ENCODE measurements at places on chromosomes 4 and X.

DNA sequence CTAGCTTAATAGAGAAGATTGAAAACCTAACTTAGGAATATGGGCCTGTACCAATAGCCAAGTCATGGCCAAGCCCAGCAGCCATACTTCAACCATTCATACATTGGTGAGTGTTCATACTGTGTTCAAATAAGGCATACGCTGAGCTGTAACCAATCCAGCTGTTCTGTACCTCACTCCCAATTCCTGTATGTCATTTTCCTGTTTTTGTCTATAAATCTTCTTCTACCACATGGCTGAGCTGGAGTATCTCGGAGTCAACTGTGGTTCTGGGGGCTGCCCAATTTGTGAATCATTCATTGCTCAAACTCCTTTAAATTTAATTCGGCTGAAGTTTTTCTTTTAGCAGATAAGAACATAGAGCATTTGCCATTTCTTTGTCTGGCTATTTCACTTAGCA is 195.3 kb upstream of the ANKRD50 start:
- DNase-seq = no peak

- DNase-seq = no peak
Measured at GRCh38 chrX:10090319-10090718, 66.5 kb upstream of the CLCN4 start.

GRCh38 chr4:1218634-1219565 is 30.0 kb downstream of the CTBP1 start:
- no peak for DNase-seq

DNA sequence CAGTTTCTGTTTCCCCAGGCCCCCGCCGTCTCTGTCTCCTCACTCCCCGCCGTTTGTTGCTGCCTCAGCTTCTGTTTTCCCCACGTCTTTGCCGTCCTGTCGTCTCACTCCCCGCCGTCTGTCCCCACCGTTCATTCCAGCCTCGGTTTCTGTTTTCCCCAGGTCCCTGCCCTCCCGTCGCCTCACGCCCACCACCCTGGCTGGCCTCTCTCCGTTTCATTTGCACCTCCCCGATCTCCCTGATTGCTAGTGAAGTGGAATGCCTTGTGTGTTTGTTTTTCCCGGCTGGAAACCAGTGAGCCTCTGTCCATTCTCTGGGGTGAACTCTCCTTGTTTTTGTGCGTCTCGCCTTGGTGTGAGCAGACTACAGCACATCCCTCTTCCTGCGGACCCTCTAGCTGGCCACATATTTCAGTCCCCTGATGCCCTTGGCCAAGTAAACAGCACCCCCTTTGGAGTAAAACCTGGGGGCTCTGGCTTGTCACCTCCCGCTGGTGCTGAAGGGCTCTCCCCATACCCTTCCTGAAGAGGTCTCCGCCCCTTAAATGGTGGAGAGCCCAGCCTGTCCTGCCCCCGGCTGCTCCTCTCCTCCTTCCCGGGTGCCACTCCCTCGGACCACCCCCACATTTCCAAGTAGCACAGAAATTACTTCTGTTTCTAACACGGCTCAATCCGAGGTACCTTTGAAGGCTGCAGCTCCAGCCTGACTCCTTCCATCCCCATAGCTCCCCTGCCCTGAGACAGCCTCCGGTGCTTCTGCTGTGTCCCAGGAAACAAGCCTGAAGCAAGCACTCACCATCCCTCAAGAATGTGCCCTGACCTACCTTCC is 13.2 kb downstream of the TMEM175 start:
- no peak for DNase-seq

DNA sequence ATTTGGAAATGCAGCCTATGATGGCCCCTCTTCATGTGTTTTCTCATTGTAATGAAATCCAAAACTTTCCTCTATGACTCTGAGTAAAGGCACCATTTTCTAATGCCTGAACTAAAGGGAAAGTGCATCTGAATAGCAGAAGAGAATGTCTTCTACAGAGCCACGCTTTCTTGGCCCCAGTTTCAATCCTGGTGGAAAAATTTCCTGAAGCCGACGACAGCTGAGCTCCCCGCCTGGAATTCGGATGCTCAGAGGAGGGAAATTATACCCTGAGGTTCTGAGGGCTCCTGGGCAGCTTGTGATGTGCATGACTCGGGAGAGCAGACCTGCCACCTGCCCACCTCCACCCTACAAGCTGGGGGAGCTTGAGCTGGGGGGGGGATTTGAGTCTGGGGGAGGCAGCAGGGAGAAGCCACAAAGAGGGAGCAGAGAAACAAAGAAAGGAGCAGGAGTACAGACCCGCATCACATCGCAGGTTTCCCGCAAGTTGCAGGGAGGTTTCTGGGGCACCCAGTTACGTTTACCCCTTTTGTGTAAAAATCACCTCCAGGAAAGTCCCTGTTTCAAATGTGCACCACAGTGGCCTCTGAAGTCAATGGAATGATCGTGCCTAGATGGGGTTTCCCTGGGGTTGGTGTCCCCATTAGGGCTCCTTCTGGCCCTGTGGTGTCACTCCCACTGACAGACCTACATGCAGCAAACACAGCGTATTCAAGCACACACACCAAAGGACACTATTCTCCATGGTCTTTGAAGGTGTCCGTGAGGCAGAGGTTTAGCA is 145.6 kb upstream of the RBPJ start:
- DNase-seq = no peak

DNA sequence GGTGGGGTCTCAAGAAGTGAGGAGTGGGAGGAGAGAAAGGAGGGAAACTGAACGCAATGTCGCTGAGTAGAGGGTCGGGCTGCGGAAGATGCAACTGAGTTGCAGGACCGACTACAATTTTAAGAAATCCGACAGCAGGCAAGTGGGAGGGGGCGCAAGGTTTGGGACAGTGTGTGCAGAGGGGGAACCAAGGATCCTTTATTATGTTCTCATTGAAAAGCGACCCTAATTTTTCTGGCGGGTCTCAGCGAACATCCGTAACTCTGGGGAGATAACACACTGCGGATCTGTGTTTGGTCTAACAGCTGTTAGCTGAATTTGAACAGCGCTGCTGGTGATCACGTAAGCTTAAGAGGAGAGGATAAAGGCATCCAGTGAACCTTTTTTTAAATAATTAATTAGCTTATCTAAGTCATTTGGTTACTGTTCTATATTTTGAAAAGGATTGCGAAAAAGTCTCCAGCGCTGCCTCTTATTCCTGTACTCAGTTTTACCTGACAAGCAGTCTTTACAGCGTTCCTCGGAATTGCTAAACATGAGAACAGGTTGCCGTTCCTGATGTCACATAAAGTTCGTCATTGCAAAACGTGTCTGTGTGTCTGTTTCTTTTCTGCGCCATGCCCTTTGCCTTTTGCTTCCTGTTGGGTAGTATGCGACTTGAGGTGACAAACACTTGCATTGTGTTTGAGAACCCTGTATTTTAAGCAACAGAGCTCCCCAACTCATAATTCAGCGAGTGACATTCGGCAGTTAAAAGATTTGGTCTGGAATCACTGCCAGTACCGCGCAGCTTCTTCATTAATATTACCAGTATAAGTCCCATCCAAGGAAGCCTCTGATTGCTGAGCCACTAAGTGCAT is 1.3 kb downstream of the HTR2C start:
- DNase-seq = no peak

- no peak for DNase-seq
Measured at GRCh38 chrX:103513476-103514108, 5.7 kb downstream of the RAB40A start.

DNA sequence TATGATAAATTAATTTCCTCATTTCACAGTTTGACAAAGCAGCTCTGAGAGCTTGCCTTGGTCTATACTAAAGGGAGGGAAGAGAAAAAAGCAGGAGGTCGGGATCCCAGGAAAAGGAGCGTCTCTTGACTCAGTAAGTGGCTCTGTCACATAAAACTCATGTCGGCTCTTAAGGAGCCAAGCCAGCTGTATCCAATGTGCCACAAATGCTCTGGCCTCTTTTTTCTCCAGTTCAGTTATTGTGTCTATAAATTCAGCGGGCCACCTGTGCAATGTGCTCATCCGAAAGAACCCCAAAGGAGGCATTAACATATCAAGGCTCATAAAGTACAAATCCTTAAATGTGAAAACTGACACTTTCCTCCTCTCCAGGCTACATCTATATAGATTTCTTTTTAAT is 337.7 kb upstream of the FAM241A start:
- no peak for DNase-seq

- no peak for DNase-seq
Measured at GRCh38 chrX:81174286-81174685, 27.4 kb downstream of the HMGN5 start.

DNA sequence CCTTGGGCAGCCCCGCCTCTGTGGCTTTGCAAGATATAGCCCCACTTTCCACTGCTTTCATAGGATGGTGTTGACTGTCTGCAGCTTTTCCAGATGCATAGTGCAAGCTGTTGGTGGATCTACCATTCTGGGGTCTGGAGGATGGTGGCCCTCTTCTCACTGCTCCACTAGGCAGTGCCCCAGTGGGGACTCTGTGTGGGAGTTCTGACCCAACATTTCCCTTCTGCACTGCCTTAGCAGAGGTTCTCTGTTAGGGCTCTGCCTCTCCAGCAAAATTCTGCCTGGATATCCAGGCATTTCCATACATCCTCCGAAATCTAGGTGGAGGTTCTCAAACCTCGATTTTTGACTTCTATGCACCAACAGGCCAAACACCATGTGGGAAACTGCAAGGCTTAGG is 153.7 kb downstream of the TBCK start:
- no peak for DNase-seq

- DNase-seq = no peak
Measured at GRCh38 chr4:106594291-106594952, 225.8 kb upstream of the GIMD1 start.

DNA sequence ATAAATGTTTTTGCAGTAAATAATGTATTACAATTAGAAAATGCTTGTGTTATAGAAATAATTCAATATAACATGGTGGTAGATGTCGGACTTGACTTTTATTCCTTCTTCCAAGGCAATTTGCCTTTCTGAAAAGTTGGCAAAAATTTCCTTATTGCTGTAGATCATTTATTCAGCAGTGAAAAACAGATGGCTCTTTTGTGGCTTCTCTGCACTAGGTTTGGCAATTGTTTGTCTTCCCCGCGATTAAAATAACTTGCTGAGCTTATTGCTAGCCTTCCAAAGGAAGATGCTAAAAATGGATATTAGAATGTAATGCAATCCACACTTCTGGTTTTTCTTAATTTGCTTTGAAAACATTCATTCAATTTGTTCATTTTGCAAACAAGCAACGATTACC is 1977.9 kb upstream of the ADGRL3 start:
- DNase-seq = no peak

GRCh38 chrX:132216806-132217202 is 2.4 kb downstream of the RAP2C start:
- no peak for DNase-seq

- no peak for DNase-seq
Measured at GRCh38 chr4:1195891-1196401, 23.6 kb upstream of the SPON2 start.

DNA sequence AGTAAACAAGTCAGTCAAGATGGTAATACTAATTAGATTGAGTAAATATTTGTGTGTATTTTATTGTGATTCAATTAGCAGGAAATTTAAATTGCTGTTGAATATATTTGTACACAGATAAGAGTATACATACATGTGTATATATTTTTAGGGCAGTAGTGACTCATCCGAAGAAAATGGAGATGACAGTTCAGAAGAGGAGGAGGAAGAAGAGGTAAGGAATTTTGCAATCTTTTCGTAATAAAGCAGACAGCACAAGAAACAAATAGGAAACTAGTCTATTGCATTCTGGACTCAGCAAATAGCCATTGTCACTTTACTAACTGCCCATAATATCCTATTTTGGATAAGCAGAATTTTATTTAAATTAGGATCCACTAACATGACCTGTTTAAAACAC is 6.6 kb downstream of the IBSP start:
- no peak for DNase-seq

DNA sequence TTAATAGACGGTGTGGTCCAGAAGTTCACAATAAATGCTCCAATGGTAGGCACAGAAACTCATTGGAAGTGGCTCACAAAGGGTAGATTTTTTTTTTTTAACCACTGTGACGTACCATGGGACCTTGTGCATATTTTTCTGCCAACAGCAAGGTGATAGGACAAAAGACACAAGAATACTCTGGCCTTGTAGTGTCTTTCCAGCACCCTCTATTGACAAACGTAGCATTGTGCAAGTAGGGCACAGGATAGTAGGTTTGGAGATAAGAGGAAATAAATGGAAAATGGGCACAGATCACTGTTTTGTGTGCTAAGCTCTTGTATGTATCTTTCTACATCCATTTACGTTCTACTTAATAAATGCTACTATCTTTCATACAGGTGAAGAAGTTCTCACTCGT is 2054.9 kb downstream of the PCDH7 start:
- DNase-seq = no peak

GRCh38 chrX:111728096-111728495 is 47.1 kb downstream of the ALG13 start:
- DNase-seq = no peak

DNA sequence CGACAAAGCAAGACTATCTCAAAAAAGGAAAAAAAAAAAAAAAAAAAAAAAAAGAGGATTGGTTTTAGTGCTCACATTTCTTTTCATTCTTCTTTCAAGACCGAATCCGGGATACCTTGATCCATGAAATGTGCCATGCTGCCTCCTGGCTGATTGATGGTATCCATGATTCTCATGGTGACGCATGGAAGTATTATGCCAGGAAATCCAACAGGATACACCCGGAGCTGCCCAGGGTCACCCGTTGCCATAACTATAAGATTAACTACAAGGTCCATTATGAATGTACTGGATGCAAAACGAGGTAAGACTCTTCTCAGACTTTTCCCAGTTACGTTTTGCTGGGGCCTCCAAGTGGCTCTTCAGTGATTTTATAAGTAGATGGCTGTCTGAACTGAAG is 6.1 kb downstream of the CXCR3 start:
- no peak for DNase-seq

GRCh38 chr4:82293304-82293703 is 80.5 kb downstream of the HNRNPD start:
- DNase-seq = no peak

DNA sequence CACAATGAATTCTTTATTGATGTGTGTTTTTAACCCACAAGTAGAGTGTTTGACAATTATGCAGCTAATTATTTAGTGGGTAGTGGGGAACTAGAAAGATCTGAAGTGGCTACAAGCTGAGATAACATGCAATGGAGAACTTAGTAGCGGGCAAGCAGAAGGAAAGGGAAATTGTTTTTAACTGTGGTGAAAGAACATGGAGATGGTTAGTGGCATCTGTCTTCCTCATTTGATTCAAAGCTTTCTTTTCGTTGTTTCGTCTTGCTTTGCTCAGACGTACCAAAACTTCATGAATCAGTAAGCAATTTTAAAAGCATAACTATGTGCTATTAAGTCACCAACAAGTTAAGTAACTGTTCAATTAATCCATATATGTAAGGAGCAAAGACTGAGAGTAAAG is 169.9 kb downstream of the BANK1 start:
- no peak for DNase-seq

- DNase-seq = no peak
Measured at GRCh38 chr4:6085691-6086628, 67.7 kb upstream of the C4orf50 start.

DNA sequence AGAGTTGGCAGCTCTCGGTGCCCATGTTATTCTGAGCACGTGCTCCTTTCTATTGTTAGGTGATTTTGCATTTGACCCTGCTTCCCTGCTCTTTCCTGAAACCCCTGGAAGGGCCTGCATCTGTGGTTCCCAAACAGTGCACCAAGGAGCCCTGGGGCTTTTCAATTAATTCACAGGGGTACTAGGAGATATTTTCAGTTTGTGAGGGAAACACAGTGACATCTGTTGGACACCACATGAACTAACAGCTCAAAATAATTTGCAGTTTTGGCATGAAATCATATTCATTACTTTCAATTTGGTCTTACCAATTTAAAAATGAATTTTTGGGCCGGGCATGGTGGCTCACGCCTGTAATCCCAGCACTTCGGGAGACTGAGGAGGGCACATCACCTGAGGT is 156.6 kb downstream of the GATB start:
- DNase-seq = no peak

Data from SHP77 treated with DMSO at 0.1 percent for 48 hours (cell line).